ENCODE measurements at places on chromosomes 6 and 20.

GRCh38 chr20:57860576-57860975 is 150.8 kb upstream of the PMEPA1 start:
- DNase-seq = no peak

- no peak for DNase-seq
Observed at GRCh38 chr20:41213150-41213820, 75.9 kb downstream of the PLCG1 start.

DNA sequence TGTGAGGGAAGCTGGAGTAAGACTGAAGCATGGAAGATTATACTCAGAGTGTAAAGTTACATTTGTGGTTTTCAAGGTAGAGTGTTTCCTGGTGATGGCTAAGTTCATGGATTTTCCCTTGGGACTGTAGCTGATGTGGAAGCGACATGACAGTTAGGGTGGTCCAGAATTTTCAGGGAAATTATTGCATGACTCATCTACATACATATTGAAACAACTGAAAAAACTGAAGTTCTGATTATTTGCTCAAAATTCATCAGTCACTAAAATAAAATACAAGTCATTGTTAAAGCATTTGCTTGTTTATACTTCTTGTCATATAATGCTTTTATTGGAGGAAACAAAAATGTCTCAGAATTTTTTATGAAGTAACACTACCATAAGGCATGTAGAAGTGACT is 700.0 kb downstream of the RFPL4B start:
- no peak for DNase-seq

- DNase-seq = no peak
Observed at GRCh38 chr20:46202766-46203509, 84.8 kb downstream of the CD40 start.

GRCh38 chr20:10321138-10321717 is 102.6 kb downstream of the SNAP25 start:
- no peak for DNase-seq

- DNase-seq = no peak
Observed at GRCh38 chr20:43283126-43283525, 93.4 kb upstream of the PTPRT start.

DNA sequence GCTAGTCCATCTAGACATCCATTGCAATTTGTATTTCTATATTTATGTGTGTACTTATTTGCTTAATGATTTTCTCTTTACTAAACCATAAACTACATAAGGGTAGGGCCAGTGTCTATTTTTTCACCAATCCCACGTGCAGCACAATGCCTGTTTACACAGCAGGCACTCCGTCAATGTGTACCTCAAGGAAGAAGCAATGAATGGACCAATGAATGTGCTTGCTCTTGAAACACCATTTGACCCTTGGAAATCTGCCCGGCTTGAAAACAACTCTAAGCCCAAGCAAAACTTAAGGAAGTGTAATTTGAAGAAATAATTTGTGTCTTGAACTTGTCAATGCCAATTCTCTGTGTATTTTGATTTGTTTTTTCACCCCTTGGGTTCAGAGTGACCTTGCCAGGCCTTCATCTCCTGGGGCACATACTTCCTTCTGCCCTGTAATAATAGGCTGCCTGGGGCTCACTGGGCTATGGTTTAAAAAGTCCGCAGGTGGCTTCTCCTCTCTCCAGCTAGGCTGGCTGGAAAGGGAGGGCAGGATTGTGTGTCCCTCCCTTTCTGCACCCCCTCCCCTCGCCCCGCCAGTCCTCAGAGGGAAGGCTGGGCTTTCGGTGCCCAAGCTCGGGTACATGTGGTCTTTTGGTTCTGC is 140.8 kb upstream of the ARMC2 start:
- DNase-seq = no peak

GRCh38 chr6:167825332-167826229 is 1.1 kb upstream of the AFDN start:
- no peak for DNase-seq

- peak; percentile 70 for DNase-seq
Observed at GRCh38 chr20:38057351-38057972, 23.9 kb downstream of the RPRD1B start.

DNA sequence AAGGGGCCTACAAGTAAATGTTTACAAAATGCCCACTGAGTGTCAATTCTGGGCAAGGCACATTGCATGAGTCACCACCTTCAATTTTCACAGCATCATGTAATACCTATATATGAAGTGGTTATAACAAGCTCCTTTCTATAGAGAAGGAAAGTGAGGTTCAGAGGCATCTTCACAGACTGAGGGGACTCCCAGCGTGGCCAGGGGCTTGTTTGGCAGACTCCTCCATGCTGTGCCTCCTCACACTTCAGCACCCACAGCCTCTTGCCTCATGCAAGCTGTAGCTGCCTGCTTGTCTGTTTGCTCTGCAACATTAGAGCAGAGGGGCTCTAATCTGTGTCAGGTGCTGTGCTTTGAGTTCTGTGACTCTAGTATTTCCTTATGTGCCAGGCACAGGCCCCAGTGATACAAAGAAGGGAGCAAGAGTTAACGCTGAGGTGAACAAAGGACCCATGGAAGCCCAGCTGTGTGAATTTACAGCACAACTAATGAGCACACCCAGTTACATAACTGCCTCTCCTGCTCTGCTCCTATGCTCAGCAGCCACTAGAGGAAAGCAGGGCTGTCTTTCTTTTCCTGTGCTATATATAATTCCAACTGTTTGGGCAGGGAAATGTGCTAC is 72.3 kb downstream of the ZHX3 start:
- DNase-seq = no peak

DNA sequence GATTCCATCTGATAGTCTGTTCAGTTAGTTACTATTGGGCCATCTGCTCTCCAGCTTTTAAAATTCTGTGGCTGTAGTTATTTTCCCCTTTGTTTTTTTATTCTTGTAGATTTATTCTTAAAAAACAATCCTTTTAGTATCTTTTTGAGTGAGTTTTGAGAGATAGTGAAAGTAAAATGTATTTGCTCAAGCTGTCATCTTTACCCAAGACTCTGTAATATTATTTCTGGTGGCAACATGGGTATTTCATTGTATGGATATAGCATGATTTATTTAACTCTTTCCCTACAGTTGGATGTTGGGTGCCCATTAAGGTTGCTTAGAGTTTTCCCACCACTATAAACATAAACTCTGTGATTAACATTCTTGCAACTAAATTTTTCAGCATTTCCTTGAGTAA is 24.6 kb downstream of the STK4 start:
- no peak for DNase-seq

DNA sequence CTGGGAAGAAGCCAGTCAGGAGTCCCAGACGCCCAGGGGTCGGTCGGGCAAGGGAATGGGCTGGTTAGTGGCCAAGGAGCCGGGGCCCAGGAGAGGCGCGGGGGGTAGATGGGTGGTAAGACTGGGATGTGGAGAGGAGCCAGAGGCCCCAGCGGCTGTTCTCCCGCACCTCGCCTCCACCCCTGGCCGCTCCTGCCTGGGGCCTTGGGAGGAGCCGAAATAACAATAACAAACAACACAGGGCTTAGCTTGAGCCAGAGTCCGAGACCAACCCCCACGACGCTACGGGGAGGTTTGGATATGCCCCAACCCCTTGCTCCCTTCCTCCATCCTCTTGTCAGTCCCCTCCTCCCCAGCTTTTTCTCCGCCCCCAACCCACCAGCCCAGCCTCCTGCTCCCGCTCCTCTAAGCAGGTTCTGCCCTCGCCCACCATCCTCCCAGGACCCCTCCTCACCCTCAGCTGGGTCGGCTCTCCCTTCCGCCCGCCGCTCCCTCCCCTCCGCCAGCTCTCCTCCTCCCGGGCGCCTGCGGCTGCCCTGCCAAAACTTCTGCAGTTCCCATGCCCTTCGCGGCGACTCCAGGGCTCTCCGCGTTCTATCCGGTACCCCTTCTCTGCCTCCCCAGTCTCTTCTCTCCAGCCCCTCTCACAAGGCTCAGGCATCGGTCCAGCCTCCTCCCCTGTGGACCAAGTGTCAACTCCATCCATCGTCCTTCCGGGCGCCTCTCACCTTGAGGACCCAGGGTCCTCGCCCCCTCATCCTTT is 1.1 kb downstream of the RNF39 start:
- DNase-seq = no peak

DNA sequence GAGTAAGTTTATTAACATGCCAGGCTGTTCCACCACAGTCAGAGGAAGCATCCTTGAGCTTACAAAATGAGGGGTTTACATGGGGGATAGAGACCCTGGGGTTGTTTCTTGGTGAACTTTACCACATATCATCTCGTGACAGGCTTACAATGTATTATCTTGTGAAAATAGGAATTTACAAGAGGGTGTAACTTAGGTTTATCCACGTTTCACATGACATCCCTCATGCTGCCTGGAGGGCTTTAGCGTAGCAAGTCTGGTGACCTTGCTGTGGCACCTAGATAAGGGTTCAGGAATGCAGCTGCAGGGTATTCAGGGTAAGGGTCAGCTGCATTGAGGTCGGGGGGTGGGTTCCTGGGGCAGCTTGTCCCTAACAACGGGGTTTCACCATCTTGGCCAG is 154.6 kb upstream of the ARG1 start:
- no peak for DNase-seq

All from effector CD8-positive, alpha-beta T cell (primary cell).